ENCODE measurements at places on chromosomes 5 and 9. TPM values are rescaled to one million over a fixed set of nuclear protein-coding genes. Genes with fewer than 3 reads are reported as not detected.

LMAN2 gene
- total RNA-seq: 268 TPM

OR1J1 gene
- not detected for total RNA-seq

PCDHB3 gene
- 4.1 TPM for total RNA-seq

AGXT2 gene
- total RNA-seq: 4.8 TPM

All from Peyer's patch (tissue), 4 donors.